ENCODE measurements at places on chromosomes 4 and X. TPM values are rescaled to one million over a fixed set of nuclear protein-coding genes. Genes with fewer than 3 reads are reported as not detected.
A peak's percentile ranks its signal among the peaks of the same experiment; 100 is the strongest.

The YY2 gene
- 4.3 TPM for total RNA-seq

DNA sequence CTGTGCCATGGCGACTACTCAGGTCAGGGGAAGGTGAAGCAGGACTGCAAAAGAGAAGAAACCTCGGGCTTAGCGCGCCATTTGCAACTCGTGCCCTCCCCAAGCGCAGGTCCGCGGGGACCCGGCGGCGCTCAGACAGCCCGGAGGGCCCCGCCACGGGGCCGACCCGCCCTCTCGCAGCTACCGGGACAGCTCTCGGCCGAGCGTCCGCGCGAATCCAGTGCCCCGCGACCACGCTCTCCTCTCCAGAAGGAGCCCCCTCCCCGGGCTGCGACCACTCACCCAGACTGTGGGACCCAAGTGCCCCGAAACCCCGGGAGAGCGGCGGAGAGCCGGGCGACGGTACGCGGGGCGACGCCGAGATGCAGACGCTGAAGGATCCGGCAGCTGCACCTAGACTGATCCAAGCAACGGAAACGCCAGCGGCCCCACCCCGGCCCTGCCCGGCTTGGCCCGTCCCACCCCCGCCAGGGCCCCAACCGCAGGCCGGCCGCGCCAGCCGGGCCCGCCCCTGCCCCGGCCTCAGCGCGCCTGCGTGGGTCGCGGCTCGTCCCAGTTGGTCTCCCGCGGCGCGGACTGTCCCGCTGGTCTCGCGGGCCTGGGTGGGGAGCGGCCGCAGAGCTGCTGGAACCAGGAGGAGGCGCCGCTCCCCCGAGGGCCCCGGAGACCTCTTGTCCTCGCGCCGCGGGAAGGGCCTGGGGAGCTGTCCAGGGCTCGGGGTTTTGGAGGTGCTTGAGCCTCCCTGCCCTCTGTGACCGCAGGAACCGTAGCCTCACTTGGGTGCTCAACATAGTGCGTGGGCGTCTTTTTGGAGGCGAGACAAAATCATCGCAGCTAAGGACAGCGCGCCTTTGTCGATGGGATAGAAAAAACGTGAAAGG is at the start of gene ANXA5:
ANXA5 (minus strand) TSS at position 400 of the 881 bp plus-strand sequence; CDS start at position 9, 391 bp downstream.
- peak; percentile 93 for DNase-seq
- H3K27me3 ChIP-seq: no peaks in the 10 kb centered on the region
- peak within 1 kb of the TSS; percentile 95 for H3K27ac ChIP-seq
- no peaks in the 10 kb centered on the region for H3K36me3 ChIP-seq
- peaks cover 19% of the 10 kb centered on the region for H3K4me1 ChIP-seq

DNA sequence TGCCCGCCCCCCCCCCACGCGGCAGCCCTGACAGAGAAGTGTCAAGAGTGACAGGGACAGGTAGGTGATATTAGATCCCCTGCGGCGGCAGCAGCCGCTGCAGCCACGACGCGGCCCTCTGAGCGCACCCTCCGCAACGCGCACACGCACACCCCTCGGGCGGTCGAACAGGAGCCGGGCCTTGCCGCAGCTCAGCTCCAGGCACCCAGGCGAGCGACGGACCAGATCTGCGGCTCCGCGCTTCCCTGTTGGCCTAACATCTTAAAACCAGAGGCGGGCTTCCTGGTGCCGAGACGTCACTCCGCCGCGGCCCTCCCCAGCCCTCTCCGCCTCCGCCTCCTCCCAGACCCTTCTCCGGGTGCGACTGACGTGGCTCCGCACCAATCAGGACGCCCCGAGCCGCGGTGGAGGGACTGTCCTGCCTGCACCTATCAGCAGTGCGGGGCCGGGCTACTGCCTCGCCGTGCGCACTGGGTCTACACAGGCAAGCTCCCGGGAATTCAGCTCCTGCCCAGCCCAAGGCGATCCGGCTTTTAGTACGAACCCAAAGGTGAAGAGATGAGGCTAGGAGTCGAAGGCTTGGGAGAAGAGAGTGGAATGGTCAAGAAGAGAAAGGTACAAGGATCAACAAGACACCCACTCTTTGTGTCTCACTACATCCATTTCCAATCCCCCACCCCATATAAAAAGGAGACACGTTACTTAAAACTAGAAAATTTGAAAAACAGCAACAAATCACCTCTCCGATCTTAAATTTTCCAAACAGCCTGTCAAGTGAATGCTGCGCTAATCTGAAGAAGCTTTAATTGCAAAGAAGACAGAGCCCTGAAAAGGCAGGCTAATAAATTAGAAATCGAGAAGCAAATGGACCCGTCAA is at the start of gene PITX2:
PITX2 (minus strand) TSS at position 237 of the 877 bp plus-strand sequence. CDS start 617 bp downstream, outside the sequence.
- H3K27ac ChIP-seq: peak within 1 kb of the TSS; percentile 26
- peak; percentile 95 for DNase-seq
- H3K4me3 ChIP-seq: peak within 1 kb of the TSS; percentile 22
- peaks cover 24% of the 10 kb centered on the region for H3K4me1 ChIP-seq
- no peaks in the 10 kb centered on the region for H3K36me3 ChIP-seq

DNA sequence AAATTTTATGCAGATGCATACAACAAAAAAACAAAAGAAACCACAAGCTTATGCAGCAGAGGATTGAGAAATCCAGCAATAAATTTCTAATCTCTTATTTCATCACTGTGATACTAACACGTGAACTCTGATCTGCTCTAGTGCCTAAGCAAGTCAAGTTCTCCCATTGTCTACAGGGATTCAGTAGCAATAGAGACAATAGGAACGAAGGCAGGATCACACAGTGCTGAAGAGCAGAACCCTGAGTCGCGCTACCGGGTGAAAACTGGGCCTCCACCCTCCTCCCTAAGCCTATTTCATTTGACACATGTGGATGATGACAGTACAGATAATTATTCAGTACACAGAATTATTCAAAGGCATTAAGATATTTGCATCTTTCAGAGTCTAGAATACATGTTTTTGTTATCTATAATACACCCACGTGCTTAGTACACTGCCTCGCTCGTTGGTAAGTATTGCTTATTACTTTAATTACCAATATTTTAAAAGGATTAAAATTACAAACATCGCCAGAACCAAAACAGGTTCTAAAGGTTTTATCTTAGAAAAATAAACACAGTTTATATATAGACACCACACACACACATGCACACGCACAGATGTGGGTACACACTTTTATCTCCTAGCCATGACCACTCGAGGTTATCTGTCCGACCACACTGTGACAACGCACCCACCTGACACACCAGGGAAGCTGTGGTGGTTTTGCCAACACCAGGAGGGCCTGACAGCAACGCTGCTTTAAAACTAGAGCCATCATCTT is 60.1 kb downstream of the RFC1 start:
- no peak for DNase-seq
- no peaks in the 10 kb centered on the region for H3K36me3 ChIP-seq
- H3K4me3 ChIP-seq: no peak overlapping the region
- no peaks in the 10 kb centered on the region for H3K27me3 ChIP-seq

The TGIF2LX gene
- total RNA-seq: not detected

The ADGRG2 gene
- not detected for total RNA-seq

The DMD gene
- 15.8 TPM for total RNA-seq

GRCh38 chrX:11266573-11267003 is 26.6 kb upstream of the AMELX start:
- H3K4me3 ChIP-seq: no peak overlapping the region
- DNase-seq: no peak
- H3K27ac ChIP-seq: no peak overlapping the region
- no peaks in the 10 kb centered on the region for H3K27me3 ChIP-seq
- H3K4me1 ChIP-seq: no peaks in the 10 kb centered on the region

The OCRL gene
- 26.0 TPM for total RNA-seq

DNA sequence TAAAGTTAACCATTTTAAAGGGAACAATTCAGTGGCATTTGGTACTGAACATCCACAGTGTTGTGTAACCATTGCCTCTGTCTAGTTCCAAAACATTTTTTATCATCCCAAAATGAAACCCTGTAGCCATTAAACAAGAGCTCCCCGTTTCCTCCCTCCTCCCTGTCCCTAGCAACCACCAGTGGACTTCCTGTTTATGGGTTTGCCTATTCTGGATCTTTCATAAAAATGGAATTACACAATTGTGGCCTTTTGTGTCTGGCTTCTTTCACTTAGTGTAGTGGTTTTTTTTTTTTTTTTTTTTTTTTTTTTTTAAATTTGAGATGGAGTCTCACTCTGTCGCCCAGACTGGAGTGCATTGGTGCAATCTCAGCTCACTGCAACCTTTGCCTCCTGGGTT is 11.6 kb downstream of the RBMX2 start:
- no peak overlapping the region for H3K27ac ChIP-seq
- no peaks in the 10 kb centered on the region for H3K4me1 ChIP-seq
- no peak overlapping the region for H3K4me3 ChIP-seq
- DNase-seq: no peak
- H3K36me3 ChIP-seq: peaks cover 8% of the 10 kb centered on the region

The RTL9 gene
- not detected for total RNA-seq

DNA sequence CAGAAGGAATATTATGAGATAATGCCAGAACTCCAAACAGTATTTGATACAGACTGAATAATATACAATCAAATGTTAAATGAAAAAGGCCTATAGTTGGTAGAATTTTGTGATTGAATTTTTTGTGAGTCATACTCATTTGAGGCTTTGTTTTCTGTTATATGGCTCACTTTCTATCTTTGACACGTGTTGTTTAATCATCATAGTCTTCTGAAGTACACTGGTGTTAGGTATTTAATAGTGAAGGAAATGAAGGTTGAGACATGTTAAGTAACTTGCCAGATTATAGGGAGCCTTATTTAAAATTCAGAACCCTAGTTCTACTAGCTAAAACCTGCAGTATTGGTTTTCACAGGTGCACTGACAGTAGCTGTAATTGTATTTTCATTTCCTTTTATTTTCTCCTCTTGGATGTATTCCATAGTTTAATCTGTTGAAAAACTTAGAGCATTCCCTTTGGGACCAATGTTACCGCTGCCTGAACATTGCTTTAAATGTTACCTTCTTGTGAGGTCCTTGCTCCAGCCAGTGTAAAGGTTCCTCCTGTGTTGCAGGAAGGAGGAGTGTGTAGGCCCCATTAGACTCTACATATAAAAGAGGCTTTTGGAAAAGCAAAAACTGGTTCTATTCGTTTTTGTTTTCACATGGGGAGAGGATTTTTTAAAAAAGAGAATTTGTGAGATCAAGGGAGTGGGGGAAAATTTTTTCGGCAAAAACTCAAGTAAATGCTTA is 224.1 kb downstream of the ARHGAP10 start:
- H3K4me3 ChIP-seq: no peak overlapping the region
- no peak for DNase-seq
- H3K27me3 ChIP-seq: no peaks in the 10 kb centered on the region
- no peak overlapping the region for H3K27ac ChIP-seq
- no peaks in the 10 kb centered on the region for H3K36me3 ChIP-seq

DNA sequence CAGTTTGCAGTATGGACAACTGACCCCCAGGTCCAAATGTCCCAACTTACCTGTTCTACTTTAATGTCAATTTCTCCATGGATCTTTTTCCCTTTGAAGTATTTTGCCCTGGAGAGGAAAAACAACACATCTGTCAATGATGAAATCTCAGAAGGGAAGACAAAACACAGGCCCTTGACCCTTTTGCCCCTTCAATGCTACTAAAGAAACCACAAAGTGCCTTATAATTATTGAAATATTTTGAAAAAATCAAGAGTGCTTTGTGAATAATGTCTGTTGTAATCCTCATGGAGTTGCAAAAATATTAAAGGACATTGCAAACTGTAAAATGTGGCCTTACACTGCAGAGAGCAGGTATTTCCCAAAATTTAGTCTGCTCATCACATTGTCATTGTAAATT is 12.6 kb downstream of the SYN1 start:
- no peaks in the 10 kb centered on the region for H3K36me3 ChIP-seq
- no peak for DNase-seq
- H3K27ac ChIP-seq: no peak overlapping the region

The KIAA1210 gene
- total RNA-seq: not detected

GRCh38 chr4:137067735-137068134 is 464.6 kb downstream of the PCDH18 start:
- H3K4me3 ChIP-seq: no peak overlapping the region
- no peak for DNase-seq
- H3K27ac ChIP-seq: no peak overlapping the region
- H3K36me3 ChIP-seq: no peaks in the 10 kb centered on the region
- no peaks in the 10 kb centered on the region for H3K4me1 ChIP-seq

GRCh38 chr4:16289897-16290554 is 63.8 kb upstream of the TAPT1 start:
- H3K27me3 ChIP-seq: no peaks in the 10 kb centered on the region
- no peak overlapping the region for H3K4me3 ChIP-seq
- DNase-seq: no peak
- no peaks in the 10 kb centered on the region for H3K36me3 ChIP-seq

GRCh38 chr4:47002580-47002979 is 9.2 kb upstream of the GABRA4 start:
- H3K36me3 ChIP-seq: no peaks in the 10 kb centered on the region
- H3K4me1 ChIP-seq: no peaks in the 10 kb centered on the region
- no peak overlapping the region for H3K4me3 ChIP-seq
- no peak for DNase-seq
- no peaks in the 10 kb centered on the region for H3K27me3 ChIP-seq

The ETDB gene
- total RNA-seq: not detected

DNA sequence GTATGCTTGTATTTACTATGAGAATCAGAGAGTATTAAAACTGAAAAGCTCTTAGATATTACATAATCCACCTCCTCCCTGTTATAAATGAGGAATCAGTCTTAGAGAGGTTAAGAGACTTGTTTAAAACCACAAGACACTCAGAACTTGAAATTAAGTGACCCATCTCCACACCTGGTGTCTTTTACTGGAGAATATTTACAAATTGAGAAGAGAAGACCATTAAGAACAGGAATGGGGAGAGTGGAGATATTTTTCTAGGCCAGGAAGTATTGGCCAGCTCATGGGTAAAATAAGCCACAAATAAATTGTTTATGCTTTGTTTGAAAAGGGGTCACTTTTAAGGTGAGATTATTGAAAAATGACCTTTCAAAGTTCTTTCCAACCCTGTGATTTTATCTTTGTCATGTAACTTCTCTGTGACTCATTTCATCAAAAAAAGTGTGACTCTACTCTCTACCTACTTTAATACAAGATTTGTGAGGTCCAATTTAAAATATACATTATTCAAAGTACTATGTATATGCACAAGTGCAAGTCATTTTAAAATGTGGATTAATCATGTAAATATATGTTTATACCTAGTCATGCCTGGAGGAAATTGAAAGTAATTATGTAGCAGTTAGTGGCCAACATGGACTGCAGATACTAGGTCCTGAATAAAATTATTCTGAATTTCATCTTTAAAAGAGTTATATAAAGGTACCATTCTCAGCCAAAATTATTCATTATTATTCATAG is 15.9 kb upstream of the COX7B2 start:
- no peaks in the 10 kb centered on the region for H3K27me3 ChIP-seq
- H3K4me3 ChIP-seq: no peak overlapping the region
- no peaks in the 10 kb centered on the region for H3K4me1 ChIP-seq
- no peak for DNase-seq

DNA sequence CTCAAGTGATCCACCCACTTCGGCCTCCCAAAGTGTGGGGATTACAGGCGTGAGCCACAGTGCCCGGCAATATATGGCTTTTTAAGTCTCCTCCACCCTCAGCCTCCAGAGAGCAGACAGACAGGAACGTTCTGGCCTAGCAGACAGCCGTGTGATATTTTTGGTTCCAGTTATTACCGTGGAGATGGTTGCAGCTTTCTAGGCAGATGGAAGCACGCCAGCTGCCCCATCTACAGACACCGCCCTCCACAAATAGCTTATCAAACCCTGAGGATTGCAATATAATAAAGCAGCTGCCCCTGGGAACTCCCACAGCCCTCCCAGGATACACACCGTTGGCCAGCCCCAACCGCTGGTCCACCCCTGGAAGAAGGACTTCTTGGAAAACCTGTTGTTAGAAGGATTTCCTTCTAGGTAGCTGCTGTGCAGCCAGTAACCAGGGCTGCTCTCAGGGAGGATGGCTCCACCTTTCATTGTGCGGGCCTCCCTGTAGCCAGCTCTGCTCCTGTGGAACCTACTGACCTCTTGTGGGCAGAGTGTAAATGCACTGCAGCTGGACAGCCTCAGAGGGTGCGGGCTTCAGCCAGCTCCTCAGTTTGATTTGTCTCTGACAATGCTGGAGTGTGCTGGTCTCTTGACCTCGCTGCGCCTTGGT is 44.0 kb downstream of the SLC25A5 start:
- no peak overlapping the region for H3K4me3 ChIP-seq
- H3K27me3 ChIP-seq: no peaks in the 10 kb centered on the region
- H3K36me3 ChIP-seq: no peaks in the 10 kb centered on the region
- peak; percentile 76 for DNase-seq
